NCI-H1105 treated with DMSO at 0.1 percent for 48 hours (cell line): ENCODE measurements at places on chromosomes 7 and 10.

GRCh38 chr7:155255621-155256020 lies 42.1 kb upstream of the INSIG1 start:
- no peak for DNase-seq

- DNase-seq: no peak
These were observed 198.4 kb upstream of the KIAA1217 start for GRCh38 chr10:24010436-24010970.

GRCh38 chr10:104146882-104147281 lies 24.9 kb downstream of the SFR1 start:
- peak; percentile 1 for DNase-seq

- DNase-seq: no peak
These were observed 349.7 kb downstream of the AUTS2 start for GRCh38 chr7:69947998-69948397.

DNA sequence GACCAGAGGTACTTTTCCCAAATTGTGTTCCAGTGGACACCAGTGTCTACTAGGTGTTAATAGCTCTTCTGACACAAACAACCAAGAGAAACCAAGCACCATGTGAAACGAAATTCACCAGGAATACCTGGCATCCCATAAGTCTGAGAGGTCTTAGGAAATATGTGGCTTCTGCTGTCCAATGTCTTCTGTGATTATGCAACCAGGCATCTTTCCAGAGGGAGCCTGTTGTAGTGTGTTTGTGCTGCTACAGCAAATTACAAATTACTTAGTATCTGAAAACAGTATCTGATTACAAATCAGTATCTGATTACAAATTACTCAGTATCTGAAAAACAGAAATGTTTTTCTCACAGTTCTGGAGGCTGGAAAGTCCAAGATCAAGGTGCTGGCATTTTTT lies 133.6 kb upstream of the NPVF start:
- no peak for DNase-seq
